Stimulated activated CD4-positive, alpha-beta T cell treated with anti-CD3 and anti-CD28 coated beads, Interleukin-2, amount 100 ng/mL, for 24 hours (primary cell): ENCODE measurements at places on chromosomes 7 and 10.

- DNase-seq, result no peak
These were observed 15.8 kb upstream of the DNMBP start for GRCh38 chr10:100025576-100025975.

- no peak for DNase-seq
These were observed 49.7 kb downstream of the COL17A1 start for GRCh38 chr10:104036069-104036384.

DNA sequence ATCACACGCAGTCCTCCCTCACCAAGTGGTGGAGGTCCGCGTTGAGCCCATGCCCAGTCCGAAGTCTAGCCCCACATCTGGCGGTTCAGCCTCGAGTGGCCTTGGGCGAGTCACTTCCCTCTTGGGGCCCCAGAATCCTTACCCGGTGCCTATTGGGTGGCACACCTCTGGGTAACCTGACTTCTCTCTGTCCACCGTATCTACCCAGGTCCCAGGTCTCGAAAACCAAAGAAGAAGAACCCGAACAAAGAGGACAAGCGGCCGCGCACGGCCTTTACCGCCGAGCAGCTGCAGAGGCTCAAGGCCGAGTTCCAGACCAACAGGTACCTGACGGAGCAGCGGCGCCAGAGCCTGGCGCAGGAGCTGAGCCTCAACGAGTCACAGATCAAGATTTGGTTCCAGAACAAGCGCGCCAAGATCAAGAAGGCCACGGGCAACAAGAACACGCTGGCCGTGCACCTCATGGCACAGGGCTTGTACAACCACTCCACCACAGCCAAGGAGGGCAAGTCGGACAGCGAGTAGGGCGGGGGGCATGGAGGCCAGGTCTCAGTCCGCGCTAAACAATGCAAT lies 4.3 kb downstream of the EN2 start:
- no peak for DNase-seq

- no peak for DNase-seq
These were observed 71.7 kb downstream of the CALD1 start for GRCh38 chr7:134851141-134851540.

DNA sequence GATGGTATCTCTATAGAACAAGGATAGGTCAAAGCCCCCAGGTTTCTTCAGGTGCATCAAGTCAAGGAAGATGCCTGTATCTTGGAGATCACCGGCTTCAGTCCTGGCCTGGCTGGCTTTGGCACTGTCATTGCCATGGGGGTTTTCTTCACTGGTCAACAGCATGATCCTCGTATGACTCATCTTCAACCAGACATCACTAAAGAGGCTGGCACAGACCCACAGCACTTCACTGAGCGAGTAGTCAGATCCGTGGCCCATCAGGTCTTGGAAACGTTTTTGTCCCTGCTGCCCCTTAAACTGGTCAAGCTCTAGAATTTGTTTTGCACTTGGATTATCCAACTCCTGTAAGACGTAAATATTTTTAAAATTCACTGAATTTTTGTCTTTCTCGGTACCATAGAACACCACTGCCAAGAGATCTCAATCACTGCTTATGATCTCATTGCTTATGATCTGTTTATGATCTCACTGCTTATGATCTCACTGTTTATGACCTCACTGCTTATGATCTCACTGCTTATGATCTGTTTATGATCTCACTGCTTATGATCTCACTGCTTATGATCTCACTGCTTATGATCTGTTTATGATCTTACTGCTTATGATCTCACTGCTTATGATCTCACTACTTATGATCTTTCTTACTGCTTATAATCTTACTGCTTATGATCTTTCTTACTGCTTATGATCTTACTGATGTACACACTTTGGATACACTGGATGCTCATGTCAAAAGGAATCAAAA lies 135.2 kb downstream of the CYP26A1 start:
- DNase-seq, result no peak

DNA sequence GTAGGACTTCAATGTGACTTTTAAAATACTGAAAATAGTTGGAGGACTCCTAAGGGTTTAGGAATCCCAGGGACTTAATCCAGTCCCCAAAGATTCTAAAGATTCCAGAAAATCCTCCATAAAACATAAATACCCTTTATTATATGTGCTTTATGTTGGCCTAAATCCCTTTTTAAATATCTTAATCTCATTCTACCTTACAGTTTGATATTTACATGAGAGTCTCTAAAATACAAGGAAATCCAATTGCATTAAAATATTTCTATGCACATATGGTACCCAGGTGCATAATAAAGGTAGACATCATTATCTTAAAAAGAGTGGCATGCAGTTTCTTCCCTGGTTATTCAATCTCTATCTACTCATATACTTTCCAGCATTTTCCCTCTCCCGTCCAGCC lies 51.8 kb downstream of the BPGM start:
- no peak for DNase-seq

GRCh38 chr7:42014625-42015618 lies 222.1 kb downstream of the GLI3 start:
- DNase-seq, result peak; percentile 60

DNA sequence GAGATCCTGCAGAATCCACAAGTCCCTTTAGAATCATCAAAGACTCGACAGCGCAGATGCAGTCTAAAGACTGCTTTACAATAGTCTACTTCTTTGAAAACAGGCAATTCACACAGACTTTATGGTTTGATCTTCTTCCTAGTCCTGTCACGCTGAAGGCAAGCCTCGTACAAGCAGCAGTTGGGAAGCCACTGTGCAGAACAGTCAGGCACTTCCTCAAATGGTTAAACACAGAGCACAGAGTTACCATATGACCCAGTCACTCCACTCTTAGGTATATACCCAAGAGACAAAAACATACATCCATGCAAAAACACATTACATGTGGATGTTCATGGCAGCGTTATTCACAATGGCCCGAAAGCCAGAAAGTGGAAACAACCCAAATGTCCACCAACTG lies 41.4 kb downstream of the LRRC20 start:
- DNase-seq, result no peak

DNA sequence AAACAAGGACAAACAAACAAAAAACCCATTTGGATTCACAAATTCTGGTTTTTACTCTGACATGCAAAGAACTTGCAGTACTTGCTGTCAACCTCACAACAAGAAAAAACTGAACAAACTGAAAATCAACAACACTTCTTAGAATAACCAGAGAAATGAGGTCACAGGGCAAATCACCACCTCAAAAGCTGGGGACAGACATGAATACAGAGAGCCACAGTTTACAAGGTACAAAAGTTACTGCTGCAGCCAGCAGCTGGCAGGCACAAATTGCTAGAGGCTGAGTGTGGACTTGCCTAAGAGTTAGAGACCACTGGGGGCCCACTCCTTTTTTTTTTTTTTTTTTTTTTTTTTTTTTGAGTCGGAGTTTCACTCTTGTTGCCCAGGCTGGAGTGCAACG lies 15.0 kb upstream of the RNF32 start:
- DNase-seq, result no peak

GRCh38 chr7:117751775-117752174 lies 121.5 kb downstream of the CTTNBP2 start:
- no peak for DNase-seq

GRCh38 chr7:70068531-70068930 lies 470.3 kb downstream of the AUTS2 start:
- DNase-seq, result no peak
